ENCODE measurements at places on chromosomes 12 and 14.

DNA sequence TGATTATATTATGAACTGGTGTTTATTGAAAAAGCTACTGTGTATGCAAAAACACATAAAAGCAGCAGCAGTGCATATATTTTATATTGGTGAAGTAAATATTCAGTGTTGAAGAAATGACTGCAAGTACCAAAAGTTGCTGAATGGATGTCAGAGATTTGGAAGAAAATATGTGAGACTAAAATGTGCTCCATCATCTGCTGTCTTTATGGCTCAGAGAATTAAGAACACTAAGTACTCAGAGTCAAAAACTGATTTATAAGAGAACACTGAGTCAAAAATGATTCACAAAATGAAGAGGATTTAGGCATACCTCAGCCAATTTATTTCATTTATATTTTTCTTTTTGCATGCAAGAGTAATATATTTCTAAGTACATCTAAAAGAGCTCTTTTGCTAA, 86.3 kb upstream of the PDZRN4 start:
- no peak for DNase-seq

DNA sequence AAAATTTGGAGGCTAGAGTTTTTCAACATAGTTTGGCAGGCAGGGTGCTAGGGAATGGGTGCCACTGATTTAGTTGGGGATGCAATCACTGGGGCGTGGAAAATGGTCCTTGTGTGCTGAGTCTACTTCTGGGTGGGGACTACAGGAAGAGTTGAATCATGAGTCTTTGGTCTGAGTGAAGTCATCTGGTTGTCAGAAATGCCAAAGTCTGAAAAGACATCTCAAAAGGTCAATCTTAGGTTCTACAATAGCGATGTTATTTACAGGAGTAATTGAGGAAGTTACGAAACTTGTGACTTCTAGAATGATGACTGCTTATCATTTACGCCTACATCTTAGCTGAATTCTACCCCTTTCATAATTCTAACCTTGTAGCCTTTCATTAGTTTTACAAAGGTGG, 209.1 kb downstream of the NUBPL start:
- no peak for DNase-seq

- no peak for DNase-seq
Measured at GRCh38 chr14:71579331-71579730, 352.9 kb upstream of the RGS6 start.

DNA sequence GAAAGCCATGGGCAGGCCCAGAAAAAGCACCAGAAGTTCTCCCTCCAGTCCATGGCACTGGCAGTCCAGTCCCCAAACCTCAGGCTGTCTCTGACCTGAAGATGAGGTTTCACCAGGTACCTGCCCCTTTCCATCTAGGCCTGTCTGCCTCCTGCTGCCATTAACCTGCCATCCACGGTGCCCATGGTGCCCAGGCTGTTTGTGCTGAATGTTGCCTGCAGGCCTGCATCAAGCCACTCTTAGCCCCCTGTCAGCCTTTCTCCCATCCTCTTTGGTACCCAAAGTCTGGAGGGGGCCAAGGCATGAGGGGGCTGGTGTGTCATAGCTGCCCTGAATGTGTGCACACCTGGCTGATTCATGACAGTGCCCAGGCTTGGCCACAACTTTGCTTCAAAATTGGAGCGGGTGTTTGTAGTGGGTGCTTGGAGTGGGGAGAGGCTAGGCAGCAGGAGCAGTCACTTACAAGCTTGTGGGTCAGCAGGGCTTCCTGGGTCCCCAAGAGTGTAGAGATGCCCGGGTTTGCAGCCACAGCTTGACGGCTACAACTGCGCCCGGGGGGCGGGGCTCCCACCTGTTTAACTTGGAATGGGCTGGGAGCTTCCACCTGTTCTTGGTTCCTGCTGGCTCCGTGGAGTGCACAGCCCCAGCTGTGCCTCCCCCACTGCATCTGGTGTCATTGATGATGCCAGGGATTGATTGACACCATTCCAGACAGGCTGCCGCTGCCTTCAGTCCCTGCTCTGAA, 88.5 kb downstream of the GPHN start:
- DNase-seq = no peak

DNA sequence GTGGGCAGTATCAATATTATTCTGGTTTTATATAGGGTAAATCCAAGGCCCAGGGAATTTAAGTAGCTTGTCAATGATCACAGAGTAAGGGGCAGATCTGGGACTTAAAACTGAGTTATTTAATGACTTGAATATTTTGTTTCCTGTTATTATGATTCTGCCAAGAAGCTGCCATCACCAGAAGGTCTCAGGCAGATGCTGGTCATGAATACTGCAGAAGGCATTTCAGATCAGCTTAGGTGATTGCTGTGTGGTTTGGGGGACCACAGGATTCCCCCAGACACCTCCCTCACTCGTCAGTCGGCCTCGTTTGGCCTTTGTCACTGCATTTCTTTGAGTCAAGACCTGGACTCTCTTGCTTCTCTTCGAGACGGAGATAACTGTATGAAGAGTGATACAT, 47.7 kb upstream of the EVL start:
- no peak for DNase-seq

- DNase-seq = no peak
Measured at GRCh38 chr12:104357421-104357952, 53.9 kb downstream of the EID3 start.

DNA sequence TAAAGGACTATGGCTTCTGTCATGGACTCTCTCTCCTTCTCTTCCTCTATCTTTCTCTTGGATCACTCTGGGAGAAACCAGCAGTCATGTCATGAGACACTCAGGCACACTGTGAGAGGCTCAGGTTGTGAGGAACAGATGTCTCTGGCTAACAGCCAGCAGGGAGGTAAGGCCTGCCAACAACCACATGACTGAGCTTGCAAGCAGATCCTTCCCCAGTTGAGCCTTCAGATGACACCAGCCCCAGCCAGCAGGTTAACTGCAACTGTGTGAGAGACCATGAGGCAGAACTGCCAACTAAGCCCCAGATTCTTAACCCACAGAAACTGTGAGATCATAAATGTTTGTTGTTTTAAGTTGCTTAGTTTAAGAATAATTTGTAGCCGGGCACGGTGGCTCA, 90.6 kb downstream of the VCPKMT start:
- DNase-seq = no peak

GRCh38 chr12:83919081-83919480, 993.5 kb downstream of the SLC6A15 start:
- DNase-seq = no peak

DNA sequence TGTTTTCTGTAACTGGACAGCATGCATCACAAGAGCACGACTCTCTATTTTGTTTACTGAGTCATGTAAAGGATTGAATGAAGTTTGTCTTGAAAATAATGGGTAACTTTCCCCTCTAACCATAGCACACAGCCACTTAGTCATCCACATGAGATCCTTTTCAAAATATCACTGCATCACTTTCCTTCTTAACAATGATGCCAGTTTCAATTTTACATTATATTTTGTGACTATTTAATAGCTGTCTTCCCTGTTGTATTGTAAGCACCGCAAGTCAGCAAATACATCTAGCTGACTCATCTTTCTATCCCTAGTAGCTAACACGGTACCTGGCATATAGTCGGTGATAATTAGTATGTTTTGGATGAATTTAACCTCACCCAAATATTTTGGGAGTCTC, 83.3 kb upstream of the PPM1H start:
- DNase-seq = no peak

DNA sequence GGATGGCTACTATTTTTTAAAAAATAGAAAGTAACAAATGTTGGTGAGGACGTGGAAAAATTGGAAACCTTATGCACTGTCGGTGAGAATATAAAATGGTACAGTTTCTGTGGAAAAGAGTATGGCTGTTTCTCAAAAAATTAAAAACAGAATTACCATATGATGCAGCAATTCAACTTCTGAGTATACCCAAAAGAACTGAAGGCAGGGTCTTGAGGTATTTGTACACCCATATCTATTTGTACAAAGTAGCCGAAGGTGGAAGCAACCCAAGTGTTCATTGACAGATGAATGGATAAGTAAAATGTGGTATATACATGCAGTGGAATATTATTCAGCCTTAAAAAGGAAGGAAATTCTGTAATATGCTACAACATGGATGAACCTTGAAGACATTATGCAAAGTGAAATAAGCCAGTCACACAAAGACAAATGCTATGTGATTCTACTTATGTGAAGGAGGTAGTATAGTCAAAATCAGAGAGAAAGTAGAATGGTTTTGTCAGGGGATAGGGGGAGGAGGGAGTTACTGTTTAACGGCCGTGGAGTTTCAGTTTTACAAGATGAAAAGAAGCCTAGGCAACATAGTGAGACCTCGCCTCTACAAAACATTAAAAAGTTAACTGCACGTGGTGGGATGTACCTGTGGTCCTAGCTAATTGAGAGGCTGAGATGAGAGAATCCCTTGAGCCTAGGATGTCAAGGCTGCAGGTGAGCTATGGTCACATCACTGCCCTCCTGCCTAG, 38.4 kb upstream of the CCT2 start:
- DNase-seq = no peak

GRCh38 chr14:65949711-65950516, 536.3 kb upstream of the CCDC196 start:
- peak; percentile 30 for DNase-seq

GRCh38 chr12:71282020-71282419, 124.2 kb upstream of the TSPAN8 start:
- no peak for DNase-seq

DNA sequence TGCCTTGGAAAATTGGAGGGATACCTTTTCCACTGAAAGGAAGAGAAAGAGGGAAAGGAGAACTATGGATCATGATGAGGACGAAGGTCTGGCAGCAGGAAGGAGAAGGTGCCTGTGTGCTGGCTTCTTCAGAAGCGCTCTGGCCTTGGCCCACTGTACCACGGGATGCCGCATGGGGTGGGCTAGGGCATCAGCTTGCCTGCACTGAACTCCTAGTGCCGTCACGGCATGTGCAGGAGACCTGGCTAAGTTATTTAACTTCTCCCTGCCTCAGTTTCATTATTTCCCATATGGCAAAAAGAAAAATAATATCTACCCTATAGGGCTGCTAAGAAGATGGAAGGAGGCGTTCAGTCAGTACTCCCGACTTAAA, 28.1 kb downstream of the FBXO21 start:
- DNase-seq = no peak

- DNase-seq = no peak
Measured at GRCh38 chr12:111448266-111448830, 42.6 kb downstream of the SH2B3 start.

DNA sequence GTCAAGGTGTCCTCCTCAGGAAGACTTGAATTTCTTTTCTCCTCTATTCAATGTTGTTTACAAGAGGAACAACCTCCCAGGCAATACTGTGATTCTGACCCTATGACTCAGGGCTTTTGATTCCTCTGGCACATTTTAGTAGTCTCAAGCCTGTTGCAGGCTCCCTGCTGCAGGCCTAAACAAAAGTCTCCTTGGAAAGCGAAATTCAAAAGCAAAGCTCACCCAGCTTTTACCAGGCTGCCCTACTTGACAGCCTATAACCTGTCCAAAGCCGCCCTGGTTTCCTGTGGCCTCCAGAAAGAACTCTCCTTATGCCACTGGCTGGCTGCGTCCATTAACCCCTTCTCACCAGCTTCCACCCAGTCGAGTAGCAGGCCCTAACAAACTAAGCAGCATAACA, 11.6 kb downstream of the FGD6 start:
- no peak for DNase-seq

- no peak for DNase-seq
Measured at GRCh38 chr14:34224221-34224620, 237.8 kb downstream of the SPTSSA start.

DNA sequence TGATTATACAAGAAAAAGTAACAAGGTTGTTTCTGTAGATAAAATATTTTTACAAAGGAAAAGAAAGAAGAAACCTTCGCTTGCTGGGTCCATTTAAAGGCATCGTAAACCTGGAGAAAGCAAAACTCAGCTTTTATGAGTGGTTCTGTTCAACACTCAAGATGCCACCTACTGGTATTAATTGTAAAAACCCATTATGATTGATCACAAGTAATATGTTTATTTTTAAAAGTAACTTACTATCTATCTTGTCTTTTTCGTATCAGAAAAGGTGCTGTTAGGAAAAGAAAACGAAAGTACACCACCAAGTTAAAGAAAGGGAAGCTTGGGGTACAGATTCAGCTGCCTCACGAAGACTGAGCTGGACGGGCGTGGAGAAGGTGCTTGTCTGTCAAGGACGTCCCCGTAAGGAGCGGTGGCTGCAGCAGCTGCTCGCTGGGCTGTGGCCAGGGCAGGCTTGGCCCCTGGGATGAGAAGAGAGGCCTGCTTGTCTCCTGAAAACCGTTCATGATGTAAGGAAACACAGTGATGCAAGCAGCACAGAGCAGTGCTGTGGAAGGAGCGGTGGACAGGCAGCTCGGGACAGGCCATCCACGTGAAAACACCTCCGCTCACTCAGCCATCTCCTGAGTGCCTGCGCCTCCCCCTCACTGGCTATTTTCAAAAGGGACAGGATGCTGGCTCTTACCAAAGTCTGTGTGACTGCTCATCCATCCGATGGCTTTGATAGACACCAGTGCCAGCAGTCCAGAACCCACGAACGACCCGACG, 25.0 kb downstream of the SLC15A4 start:
- DNase-seq = no peak

- no peak for DNase-seq
Measured at GRCh38 chr14:88599761-88600439, 37.1 kb downstream of the ZC3H14 start.

DNA sequence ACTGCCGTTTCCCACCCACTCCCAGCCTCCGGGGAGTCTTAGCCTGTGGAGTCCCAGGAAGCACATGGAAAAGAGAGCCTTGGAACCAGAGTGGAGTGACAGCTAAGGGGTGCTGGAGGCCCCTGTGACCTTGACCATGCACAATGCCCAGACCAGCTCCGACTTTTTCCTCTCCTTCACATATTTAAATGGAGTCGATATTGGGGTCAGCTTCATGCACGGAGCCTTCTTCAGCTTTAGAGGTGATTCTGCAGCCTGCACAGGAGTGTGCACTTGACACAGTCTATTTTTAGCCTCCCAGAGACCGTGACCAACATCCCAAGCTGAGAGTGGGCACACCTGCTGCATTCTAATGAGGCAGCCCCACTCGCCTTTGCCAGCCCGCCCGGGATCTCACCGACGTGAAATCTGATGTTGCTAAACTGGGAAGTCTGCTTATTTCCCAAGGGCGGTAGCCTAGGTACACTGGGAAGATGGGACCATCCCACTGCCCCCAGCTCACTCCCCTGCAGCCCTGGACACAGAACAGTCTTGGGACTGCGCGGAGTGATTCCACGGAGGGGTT, 47.5 kb downstream of the PRMT8 start:
- DNase-seq = no peak

DNA sequence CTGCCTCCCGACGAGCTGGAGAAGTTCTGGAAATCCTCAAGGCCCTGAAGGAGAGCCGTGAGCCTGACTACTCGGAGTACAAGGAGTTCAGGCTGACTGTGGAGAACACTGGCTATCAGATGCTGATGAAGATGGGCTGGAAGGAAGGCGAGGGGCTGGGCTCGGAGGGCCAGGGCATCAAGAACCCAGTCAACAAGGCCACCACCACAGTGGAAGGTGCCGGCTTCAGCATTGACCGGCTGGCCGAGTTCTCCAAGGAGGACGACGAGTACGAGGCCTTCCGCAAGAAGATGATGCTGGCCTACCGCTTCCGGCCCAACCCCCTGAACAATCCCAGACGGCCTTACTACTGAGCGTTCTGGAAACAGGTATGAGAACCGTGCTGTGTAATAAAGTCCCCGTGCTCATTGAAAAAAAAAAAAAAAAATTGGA, 366.1 kb upstream of the ATXN7L3B start:
- no peak for DNase-seq
